Skeletal muscle cell (primary cell): ENCODE measurements at places on chromosomes 11 and 22.

- DNase-seq = peak; percentile 25
Observed at GRCh38 chr11:18243783-18244362, 4.6 kb downstream of the SAA2 start.

GRCh38 chr22:30427871-30428270, 2.3 kb downstream of the MTFP1 start:
- no peak for DNase-seq

- no peak for DNase-seq
Observed at GRCh38 chr11:125374398-125374797, 121.7 kb downstream of the FEZ1 start.

- no peak for DNase-seq
Observed at GRCh38 chr11:2166091-2166851, 5.3 kb upstream of the INS start.

DNA sequence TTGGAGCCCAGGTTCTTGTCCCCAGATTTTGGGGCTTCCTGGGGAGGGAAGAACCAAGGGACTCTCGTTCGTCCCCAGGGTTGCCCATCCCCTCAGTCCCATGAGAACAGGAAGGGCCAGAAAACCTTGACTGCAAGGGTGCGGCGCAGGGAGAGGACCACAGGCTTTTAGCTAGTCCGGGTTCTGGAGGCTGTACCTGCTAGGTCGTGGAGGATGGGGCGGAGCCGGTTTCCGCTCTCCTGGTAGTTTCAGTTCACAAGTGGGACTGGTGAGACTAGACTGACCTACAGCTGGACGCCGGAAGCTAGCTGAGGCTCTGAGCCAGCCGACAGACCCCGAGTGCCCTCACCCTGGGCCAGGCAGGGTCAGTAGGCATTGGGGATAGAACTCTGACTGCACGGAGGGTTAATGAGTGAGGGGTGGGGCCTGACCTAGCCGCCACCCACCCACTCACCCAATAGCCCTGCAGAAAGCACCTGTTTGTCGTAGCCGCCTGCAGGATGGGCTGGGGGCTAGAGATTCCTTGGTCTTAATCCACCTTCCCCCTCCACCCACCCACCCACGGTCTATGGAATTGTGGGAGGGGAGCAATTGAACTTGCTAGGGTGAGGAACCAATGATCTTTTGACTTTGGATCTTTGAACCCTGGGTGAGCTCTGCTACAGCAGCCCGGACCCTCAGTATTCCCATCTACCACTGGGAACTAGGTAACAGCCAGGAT, 1.5 kb downstream of the MAFF start:
- DNase-seq = no peak

DNA sequence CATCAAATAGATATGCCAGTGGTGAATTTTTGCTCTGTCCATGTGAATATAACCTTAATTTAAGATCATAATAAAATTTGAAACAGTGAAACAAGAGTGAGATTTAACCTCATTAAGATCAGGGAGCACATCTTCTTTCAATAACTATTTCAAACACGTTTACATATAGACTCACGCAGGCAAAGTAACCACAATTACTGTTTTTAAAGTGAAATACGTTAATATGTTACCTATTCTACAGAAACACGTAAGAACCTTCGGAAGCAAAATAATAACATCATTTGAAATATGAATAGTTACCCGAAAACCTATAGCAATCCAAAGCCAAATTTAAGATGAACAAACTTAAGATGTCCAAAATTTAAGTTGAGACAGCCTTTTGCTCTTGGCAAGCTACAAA, 136.2 kb upstream of the ZC3H12C start:
- DNase-seq = no peak

GRCh38 chr11:27757953-27758352, 57.7 kb upstream of the BDNF start:
- DNase-seq = peak; percentile 64

- DNase-seq = peak; percentile 87
Observed at GRCh38 chr22:44037519-44038375, 13.6 kb downstream of the PARVB start.

DNA sequence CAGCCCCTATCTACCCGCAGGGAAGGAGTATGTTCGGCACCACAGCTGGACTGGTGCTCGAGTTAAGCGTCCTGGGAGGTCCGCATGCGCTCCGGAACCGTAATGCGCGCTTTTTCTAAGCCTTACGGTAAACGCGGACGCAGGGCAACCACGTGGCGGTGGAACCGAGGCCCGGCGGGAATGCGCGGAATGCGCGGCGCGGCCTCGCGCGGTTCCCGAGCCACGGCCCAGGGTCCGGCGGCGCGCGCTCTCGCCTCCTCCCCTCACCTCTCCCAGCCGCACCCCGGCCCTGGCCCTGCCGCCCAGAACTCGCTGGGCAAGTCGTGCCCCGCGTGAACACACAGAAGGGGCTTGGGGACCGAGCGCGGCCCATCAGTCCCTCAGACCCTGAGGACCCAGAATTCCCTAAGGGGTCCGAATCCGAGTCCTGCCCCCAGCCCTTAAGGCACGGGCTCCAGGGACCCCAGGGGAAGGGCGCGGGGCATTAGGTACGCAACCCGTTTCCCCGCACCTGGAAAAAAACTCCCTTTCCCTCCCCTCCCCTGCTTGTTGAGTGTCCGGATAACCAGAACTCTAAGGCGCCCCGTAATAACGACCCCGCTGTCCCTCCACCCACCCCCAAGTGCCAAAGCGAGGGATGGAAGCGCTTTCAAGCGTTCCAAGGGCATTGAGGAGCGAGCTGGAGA, 4.3 kb upstream of the CCND1 start:
- DNase-seq = peak; percentile 61

GRCh38 chr22:30041881-30042280, 38.4 kb upstream of the HORMAD2 start:
- DNase-seq = no peak

GRCh38 chr11:108718466-108718865, 53.6 kb downstream of the DDX10 start:
- no peak for DNase-seq

- no peak for DNase-seq
Observed at GRCh38 chr11:73248526-73249185, 23.5 kb upstream of the P2RY6 start.

DNA sequence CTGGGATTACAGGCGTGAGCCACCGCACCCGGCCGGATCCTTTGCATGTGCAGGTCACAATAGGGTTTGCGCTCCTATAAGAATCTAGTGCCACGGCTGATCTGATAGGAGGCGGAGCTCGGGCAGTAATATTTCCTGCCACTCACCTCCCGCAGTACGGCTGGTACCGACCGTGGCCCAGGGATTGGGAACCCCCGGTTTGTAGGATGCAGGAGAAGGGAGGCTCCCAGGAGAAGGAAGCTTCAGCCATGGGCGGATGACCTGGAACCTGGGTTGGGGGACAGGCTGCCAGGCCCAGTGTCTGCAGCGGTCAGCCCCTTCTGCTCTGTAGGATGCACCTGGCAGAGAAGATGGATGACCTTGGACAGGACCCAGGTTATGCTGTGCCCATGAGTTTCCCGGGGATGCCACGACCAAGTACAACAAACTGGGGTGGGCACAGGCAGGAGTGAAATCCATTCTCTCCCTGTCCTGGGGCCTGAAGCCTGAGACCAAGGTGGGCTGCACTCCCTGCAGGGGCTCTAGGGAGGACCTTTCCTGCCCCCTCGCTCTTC, 818.9 kb downstream of the BRD1 start:
- DNase-seq = no peak

- no peak for DNase-seq
Observed at GRCh38 chr11:102138223-102138622, 28.0 kb downstream of the YAP1 start.

DNA sequence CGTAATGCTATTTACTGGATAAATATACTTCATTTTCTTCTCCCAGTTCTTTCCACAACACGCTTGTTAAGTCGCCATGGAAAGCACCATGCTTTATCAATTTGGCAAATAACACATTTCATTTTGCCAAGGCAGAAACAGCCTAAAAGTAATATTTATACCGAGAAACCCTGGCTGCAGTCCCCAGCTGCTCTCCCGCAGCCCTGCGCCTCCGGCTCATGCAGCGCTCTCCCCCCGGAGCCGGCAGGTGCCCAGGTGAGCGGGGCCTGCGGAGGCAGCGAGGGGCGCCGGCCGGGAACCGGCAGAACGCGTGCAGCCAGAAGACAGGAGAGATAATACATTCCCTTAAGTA, 681 bp upstream of the ARHGEF12 start:
- no peak for DNase-seq

DNA sequence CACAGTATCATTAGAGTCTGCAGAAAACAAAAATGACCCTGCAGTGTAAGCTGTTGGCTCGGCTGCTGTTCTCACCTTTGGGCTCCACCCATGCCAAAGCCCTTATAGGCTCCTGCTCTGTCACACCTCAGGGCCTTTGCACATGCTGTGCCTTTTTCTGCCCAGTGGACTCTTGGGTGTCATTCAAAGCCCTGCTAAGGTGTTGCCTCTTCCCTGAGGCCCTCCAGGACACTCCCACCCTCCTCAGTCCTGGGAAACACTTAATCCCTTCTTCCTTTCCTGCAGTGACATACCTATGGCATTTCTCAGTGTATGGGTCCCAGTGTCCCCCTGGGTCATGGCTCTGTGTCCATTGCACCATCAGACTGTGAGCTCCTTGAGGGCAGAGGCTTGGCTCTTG, 29.1 kb upstream of the CACNG2 start:
- no peak for DNase-seq
